ENCODE measurements at places on chromosomes 16 and 17.

- DNase-seq: no peak
Measured at GRCh38 chr16:76524356-76524755, 247.2 kb downstream of the CNTNAP4 start.

DNA sequence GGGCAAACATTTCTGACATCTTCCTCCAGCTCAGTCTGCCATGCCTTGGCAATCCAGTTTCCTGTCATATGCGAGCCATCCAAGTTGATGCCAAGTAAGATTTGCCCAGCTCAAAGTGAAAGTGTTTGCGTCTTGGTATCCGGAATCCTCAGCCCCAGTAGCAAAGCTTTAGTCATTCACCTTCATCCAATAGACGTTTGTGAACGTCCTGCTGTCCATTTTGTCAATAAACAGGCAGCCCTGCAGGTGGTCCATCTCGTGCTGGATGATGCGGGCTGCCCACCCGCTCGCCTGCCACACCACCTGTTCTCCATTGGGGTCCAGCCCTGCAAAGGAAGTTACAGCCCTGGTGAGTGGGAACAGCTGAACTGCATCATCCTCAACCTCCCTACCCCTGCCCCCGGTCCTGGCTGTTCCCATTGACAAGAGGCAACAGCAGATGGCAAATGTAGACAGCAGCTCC is 1.5 kb downstream of the PDF start:
- no peak for DNase-seq

- DNase-seq: no peak
Measured at GRCh38 chr17:21036361-21036881, 6.4 kb downstream of the USP22 start.

GRCh38 chr16:73364413-73364812 is 316.5 kb upstream of the ZFHX3 start:
- DNase-seq: no peak

- no peak for DNase-seq
Measured at GRCh38 chr17:66304304-66305174, 2.1 kb downstream of the PRKCA start.

GRCh38 chr17:38621538-38621937 is 15.8 kb upstream of the SRCIN1 start:
- DNase-seq: no peak

GRCh38 chr17:80328634-80329380 is 68.2 kb downstream of the RNF213 start:
- DNase-seq: no peak

Data from CD4-positive, CD25-positive, alpha-beta regulatory T cell (primary cell).